ENCODE measurements at places on chromosomes 5 and 9.

DNA sequence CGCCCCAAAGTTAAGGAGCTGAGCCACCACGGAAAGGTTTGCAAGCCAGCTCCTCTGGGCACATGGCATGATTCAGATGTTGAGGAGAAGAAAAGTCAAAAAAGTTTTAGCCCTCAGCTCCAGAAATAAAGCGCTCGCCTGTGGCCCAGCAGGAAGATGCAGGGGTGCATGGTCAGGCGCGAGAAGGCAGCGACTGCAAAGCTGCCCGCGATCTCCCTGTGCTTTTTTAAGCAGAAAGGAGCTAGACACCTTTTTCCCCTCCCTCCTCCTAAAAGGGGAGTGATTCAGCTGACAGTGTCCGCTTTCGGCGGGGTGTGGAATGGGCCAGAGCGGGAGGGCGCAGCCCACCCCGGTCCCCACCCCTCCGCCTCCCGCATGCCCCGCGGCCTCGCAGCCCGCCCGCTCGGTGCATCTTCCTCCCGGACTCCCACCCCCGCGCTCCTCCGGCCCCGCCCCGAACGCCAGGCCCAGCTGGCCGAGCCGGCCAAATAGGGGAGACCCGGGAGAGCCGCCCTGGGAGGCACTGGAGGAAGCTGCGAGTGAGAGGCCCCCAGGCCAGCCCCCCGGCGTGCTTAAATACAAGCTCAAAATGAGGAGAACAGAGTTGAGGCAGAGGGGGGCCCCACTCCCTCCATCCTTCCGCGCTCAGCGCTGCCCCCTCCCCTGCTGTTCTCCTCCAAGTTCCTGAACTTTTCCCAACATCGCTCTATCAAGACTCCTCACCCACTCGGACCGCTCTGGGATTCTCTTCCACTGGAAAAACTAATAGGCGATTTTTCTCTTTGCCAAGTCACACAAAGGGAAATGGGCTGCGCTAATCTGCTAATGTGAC is at the start of gene ADAMTS12:
Gene ADAMTS12 (minus strand): TSS at position 203 of the 832 bp plus-strand sequence. CDS start 134 bp downstream, at position 69.
- no peak for DNase-seq

DNA sequence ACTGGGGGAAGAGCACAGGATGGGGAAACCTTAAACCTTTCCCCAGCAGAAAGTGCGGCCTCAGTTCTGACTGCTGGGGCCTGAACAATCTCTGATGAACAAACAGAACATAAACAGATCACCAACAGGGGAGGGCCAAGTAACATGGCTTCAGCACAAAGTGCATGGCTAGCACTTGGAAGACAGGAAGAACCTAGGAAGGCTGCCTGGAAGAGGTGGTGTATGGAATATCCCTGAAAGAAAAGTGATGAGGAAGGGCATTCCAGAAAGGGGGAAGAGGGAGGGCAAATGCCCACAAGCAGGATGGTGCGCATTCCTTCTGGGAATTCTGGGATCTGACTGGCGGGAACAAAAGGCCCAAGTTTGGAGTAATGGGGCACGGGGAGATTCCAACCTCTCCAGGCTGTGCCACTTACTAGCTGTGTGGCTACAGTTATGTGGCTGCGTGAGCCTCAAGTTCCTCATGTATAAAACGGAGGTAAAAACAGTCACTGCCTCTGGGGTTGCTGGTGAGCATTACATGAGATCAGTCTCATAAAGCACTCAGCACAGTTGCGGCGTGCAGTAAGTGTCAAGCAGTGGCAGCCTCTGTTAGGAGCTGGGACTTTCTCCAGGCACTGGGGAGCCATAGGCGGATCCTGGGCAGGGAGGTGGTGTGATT is 1.6 kb downstream of the PDGFRB start:
- DNase-seq: no peak

DNA sequence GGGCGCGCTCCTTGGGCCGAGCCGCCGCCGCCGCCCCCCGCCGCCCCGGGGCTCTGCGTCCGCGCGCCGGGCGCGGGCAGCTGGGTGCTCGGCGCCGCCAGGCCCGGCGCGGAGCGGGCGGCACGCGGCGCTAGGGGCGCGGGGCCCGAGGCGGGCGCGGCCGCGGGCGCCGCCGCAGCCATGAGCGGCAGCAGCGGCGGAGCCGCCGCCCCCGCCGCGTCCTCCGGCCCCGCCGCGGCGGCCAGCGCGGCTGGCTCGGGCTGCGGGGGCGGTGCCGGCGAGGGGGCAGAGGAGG is 351 bp downstream of the TRIO start:
- no peak for DNase-seq

DNA sequence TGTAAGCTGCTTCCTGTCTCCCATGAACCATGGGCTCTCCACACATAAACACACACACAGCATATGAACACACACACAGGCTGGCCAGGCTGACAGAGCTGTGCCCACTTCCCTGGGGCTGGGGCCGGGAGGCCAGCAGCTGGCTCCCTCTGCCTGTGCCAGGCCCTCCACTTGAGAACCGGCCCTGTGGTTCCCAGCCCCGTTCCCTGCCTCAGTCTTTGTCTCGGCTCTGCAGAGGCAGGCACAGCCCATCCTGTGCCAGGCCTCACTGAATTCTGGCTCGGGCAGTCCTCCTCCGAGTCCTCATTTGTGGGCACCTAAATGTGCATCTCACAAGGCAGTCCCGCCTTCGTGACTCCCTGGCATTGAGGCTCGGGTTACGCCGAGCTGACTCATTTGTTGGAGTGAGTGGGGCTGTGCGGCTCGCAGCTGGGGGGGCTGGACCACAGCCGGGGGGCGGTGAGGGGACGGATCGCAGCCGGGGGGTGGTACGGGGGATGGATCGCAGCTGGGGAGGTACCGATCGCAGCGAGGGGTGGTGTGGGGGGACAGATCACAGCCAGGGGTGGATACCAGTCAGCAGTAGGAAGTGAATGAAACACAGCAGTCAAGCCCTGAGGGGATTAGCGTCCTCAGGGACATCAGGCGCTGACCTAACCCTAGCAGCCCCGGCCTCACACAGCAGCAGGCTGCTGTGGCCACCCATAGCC is 72.3 kb downstream of the PSMB7 start:
- DNase-seq: no peak

All from vagina (tissue), 2 donors.